ENCODE measurements at places on chromosomes 4 and X.

- DNase-seq: no peak
Measured at GRCh38 chr4:155828628-155829027, 37.4 kb downstream of the ASIC5 start.

- DNase-seq: peak; percentile 31
Measured at GRCh38 chr4:83536362-83537272, 709 bp downstream of the GPAT3 start.

DNA sequence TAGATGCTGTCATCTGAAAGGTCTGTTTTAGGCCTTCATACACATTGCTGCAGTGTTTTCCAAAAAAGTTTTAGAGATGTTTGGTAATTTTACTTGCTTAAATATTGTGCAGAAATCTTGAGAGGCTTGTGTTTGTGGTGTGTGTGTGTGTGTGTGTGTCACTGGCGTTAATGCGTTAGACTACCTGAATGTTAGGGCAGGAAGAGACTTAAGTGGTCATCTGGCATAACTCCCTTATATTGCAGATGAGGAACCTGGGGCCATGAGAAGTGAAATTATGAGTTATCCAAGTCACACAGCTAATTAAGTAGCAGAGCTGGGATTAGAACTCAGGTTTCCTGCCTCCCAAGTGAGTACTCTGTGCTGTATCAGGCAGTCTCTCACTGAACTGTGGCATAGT lies 1.4 kb downstream of the LSM6 start:
- no peak for DNase-seq

GRCh38 chrX:31099536-31100090 lies 27.8 kb upstream of the FTHL17 start:
- no peak for DNase-seq

- no peak for DNase-seq
Measured at GRCh38 chr4:8048856-8049676, 109.4 kb upstream of the AFAP1 start.

- no peak for DNase-seq
Measured at GRCh38 chrX:80014141-80014940, at the start of gene TBX22. Gene TBX22 (plus strand): TSS chrX:80014753. CDS start chrX:80022270, 7,517 bp downstream.

GRCh38 chrX:108732630-108733321 lies 3.6 kb downstream of the IRS4 start:
- DNase-seq: peak; percentile 58

DNA sequence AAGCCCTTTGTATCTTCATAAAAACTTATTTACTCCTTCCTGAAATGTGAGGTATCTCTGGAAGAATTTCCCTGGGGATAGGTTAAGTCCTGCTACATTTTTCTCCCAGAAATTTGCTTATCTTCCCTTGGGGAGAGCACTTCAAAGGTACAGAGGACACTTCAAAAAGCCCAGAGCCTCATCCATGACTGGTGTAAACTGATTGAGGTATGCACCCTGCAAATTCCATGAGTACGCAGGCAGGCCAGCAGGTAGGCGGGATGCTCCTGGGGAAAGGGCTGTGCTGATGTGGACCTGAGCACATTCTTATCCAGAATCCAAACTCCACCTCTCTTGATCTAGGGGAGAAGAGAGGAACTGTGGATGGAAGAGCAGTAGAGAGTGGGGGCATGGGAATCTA lies 26.3 kb upstream of the RASGEF1B start:
- DNase-seq: no peak

- DNase-seq: no peak
Measured at GRCh38 chrX:4185086-4185485, 471.6 kb upstream of the PRKX start.

- DNase-seq: no peak
Measured at GRCh38 chr4:6119507-6120020, 80.8 kb downstream of the JAKMIP1 start.

DNA sequence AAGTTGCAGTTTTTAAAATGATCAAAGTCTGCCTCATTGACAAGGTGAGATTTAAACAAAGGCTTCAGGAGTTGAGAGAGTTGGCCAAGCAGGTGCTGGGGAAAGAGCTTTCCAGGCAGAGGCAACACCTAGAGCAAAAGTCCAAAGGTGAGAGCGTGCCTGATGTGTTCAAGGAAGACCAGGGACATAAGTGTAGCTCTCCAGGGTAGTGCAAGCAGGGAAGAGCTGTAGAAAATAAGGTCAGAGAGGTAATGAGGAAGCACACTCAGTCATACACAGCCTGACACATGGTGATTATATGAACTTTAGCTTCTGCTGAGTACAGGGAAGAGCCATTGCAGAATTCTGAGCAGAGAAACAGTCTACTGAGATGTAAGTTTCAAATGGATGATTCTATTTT lies 265.0 kb upstream of the NWD2 start:
- DNase-seq: no peak

DNA sequence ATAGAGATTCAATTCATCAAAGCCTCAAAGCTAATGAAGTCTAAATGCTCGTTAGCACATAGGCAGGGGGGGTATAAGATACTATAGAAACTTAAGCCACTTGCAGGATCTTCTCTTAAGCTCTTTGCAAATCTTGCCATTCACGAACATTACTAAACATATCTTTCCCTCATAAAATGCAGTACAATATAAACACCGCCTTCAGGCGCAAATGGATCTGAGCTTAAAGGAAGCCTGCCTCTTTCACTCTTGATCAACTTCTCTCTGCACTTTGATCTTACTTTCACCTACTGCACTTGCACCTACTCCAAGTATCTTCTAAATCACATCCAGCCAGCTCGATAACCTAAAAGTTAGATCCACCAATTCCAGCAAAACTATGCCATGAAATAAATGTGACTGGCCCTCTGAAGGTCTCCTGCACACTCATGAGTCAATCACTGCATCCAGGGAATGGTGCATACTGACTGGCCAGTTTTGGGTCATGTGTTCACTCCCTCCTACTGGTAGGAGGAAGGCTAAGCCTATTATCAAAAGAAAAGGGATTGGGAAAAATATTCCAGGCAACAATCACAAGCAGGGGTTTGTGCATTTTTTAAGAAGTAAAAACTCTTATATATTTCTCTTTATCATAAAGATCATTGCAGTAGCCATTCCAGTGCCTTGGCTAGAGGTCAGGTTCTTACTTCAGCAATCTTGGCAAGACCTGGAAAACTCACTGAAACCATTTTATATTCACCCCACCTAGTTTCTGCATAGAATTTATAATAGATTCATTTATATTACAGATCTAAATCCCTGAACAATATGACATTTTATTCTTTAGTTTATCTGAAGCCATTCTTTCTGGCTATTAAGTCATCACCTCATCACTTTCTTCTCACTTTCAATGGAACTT lies 222.0 kb downstream of the PPP3CA start:
- DNase-seq: no peak

- DNase-seq: no peak
Measured at GRCh38 chrX:38860106-38861013, 59.1 kb downstream of the MID1IP1 start.

- no peak for DNase-seq
Measured at GRCh38 chr4:91304292-91304691, 999.5 kb upstream of the GRID2 start.

GRCh38 chr4:19739101-19739651 lies 512.5 kb upstream of the SLIT2 start:
- peak; percentile 5 for DNase-seq

- DNase-seq: no peak
Measured at GRCh38 chrX:72146527-72146926, 14.8 kb upstream of the RTL5 start.

DNA sequence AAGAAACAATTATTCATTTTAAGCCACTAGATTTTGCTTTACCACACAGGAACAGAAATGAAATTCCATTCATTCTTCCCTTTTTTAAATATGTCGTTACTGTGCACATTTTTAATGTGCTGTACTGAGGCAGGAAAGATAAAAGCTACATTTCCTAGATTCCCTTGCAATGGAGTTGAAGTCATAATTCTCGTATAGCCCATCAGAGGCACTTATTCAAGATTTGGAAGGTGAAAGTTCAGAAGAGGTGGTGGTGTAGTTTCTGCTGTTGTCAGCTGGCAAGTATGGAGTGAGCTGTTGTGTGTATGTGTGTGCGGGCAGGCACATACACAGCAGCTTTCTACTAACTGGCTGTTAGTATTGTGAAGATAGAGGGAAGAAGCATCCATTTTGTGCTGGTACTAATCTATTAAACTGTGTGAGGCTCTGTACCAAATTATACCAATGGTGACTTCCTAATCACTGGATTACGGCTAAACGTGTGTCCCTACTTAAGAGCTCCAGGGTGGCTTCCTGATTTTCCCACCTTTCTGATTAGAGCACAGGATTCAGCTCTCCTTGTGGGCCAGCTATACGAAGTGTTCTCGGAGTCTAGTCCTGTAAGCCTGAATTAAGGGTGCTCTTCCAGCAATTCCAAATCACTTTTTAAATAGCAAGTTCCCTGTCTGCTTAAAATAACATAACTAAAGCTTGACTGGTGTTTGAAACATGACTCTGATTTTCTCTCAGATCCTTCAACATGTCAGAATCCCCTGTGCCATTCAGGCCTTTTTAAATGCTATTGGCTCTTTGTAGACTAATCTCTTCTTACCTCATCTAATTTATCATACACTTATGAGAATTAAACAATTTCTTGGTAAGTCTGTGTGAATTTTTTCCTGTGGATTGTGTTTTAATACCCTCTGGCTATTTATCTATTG lies 43.8 kb downstream of the PDS5A start:
- DNase-seq: no peak

DNA sequence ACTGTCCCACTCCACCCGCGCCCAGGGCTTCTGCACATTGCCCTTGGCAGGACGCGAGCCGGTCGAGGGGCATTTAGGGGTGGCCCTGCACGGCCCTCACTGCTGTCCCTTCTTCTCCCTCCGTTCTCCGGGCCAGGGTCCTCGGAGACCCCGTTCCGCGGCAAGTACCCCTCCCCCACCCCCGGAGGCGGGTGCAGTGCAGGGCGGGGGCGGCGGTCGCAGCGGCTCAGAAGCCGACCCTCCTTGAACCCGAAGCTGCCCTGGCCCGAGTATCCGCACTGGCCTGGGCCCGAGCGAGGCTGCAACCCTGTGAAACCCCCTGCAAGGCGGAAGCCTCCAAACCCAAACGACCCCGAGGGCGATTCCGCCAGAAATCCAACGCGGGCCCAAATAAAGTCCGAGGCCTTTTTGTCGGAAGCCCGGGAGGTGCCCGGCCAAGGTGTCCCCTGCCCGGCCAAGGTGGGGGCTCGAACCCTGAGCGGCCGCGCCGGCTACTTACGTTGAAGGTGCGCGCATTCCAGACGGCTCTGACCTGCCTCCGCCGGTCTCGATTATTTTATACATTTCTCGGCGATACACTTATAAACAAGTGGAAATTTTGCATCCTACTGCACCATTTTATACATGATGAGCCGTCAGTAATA lies 53.1 kb upstream of the TMEM33 start:
- peak; percentile 37 for DNase-seq

DNA sequence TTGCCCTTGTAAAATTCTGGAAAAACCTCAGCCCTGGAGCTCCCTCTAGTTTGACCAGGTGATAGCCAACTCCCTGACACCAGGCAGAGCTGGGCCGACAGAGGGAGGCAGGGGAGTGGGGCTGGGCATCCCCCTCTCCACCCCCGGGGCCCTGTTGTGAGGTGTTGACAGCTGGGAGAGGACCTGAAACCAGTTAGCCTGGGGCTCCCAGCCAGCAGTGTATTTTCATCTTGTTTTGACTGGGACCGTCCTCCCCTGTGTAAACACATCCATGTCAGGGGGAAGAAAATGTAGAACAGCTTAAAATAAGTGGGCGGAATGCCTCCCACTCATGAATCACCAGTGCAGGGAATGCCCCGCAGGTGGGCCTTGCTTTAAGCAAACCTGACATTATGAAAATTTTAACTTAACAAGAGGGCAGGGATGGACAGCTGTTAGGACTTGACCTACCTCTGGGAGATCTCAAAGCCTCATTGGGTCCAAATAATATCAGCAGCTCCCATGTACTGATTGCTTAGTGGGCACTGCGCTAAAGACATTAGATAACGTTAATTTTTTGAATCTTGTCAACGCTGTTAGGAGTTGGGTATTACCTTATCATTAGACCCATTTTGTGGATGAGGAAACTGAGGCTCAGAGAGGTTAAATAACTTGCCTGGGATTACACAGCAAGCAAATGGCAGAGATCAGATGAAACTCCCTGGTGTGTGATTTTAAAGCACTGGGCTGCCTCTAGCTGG lies 45.9 kb downstream of the TSC22D3 start:
- peak; percentile 12 for DNase-seq

- no peak for DNase-seq
Measured at GRCh38 chr4:102143433-102143832, 201.8 kb downstream of the SLC39A8 start.

- DNase-seq: no peak
Measured at GRCh38 chrX:17700976-17701375, 36.3 kb upstream of the SCML1 start.

GRCh38 chr4:137660211-137660610 lies 127.9 kb upstream of the PCDH18 start:
- DNase-seq: no peak

DNA sequence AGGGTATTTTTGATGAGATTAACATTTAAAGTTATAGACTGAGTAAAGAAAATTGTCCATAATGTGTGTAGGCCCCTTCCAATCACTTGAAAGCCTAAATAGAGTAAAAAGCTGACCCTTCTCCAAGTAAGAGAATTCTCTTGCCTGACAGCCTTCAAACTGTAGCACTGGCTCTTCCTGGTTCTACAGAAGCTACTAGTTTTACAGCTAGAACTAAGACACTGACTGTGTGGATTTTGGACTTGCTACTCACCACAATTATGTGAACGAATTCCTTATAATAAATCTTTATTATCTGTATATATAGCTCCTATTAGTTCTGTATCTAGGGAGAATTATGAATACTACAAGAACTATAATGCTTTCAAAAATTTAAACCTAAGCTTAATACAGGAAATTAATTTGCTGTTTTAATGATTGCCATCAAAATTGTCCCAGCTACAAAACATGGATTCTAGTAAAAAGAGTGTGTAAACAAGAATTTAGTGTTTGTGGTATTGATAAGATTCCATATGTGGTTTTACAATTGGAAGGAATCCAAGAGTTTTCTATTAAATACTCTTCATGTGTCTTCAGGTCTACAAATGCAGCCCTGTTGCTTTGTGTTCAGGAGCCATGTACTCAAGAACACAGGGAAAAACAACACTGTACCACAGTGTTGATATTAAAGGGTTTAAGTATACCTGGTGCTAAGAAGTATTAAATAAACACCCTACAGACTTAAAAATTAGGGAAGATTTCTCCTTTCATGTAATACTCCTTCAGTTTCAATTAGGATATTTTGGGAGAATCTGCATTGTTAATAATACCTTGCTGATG lies 366.5 kb downstream of the CXXC4 start:
- no peak for DNase-seq

GRCh38 chrX:138001226-138001625 lies 435.3 kb downstream of the ZIC3 start:
- DNase-seq: no peak

GRCh38 chr4:10094841-10095240 lies 21.8 kb downstream of the WDR1 start:
- no peak for DNase-seq

GRCh38 chrX:129748305-129748704 lies 9.5 kb downstream of the XPNPEP2 start:
- DNase-seq: no peak

- DNase-seq: no peak
Measured at GRCh38 chrX:109537324-109537665, 651 bp downstream of the NXT2 start.

DNA sequence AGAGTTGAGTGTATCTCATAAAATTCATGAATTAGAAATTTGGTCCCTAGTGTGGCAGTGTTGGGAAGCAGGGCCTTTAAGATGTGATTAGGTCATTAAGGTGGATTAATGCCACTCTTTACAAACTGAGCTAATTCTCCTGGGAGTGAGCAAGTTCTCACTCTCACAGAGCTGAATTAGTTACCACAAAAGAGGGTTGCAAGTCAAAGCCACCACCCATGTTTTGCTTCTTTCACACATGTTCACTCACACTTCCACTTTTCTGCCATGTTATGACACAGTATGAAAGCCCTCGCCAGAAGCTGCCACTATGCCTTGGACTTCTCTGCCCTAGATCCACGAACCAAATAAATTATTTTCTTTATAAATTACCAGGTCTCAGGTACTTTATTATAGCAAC lies 332.1 kb downstream of the ARAP2 start:
- no peak for DNase-seq
